NCI-H69 (cell line): ENCODE measurements at places on chromosomes 5 and 9.

GRCh38 chr5:12658871-12659446 lies 754.7 kb upstream of the CTNND2 start:
- no peak for DNase-seq

GRCh38 chr5:160092960-160093707 lies 26.1 kb downstream of the PWWP2A start:
- no peak for DNase-seq

- no peak for DNase-seq
Measured at GRCh38 chr5:148973455-148973854, 89.4 kb downstream of the SH3TC2 start.

- DNase-seq = peak; percentile 86
Measured at GRCh38 chr9:38171926-38172325, 102.9 kb upstream of the SHB start.

- DNase-seq = peak; percentile 70
Measured at GRCh38 chr9:112378328-112379176, 1.4 kb upstream of the HSDL2 start.

GRCh38 chr5:135319458-135319857 lies 79.6 kb downstream of the MACROH2A1 start:
- DNase-seq = no peak

DNA sequence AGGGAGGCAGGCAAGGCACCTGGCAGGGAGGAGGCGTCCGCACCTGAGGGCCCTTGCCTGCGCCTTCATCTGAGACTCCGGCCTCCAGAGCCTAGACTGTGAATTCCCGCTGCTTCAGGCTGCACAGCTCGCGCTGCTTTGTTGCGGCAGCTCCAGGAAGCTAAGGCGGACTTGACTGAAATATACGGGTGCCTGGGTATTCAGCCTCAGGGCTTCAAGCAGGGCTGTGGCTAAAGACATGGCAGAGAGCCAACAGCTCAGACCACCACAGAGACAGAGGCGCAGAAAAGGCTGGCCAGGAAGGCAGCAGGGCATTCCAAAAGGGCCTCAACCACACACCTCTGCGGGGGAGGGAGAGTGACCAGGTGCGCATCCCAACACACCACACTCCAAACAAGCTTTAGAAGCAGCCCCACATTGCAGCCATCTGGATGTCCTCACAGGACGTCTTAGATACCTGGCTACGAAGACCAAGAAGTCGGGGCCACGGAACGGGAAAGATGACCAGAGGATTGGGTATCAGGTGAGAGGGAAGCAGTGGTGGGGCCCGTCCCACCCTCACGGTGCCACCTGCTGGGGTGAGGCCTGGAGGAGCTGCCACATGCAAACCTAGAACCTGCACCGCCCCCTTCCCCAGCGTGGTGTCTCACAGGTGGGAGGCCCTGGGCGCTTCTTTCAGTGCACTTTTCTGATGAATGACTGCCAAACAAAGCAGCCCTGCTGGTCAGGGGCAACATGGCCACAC lies 1.7 kb upstream of the DPH7 start:
- DNase-seq = peak; percentile 73

DNA sequence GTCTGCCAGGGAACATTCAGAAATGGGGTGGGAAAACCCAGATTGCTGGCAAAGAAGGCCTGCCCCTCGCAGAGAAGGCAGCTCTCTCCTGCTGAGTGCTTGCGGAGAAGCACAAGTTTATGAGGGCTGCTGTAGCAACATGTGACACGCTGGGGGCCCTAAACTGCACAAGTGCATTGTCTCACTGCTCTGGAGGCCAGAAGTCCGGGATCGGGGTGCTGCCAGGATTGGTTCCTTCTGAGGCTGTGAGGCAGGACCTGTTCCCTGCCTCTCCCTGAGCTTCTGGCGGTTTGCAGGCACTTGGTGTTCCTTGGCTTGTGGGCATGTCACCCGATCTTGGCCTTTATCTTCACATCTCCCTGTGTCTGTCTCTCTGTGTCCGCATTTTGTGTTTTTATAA lies 75.6 kb upstream of the NEURL1B start:
- no peak for DNase-seq

GRCh38 chr9:77978086-77978781 lies 53.4 kb downstream of the GNAQ start:
- peak; percentile 91 for DNase-seq

DNA sequence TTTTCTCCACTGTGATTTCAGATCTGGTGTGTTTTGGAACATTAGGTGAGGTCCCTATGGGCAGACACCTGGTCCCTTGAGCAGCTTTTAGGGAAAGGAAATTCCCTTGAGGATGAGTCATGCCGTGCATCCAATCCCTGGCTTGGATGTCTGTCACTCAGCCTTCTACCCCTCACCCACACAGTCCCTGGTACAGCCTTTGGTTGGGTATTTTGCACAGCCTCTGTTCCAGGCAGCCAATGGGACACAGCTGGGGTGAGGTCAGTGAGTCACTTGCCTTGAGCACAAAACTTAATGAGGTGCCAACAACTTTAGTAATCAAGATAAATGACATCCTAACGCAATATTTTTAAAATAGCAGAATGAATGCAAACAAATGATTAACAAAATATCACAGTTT lies 22.7 kb upstream of the SVEP1 start:
- DNase-seq = no peak

DNA sequence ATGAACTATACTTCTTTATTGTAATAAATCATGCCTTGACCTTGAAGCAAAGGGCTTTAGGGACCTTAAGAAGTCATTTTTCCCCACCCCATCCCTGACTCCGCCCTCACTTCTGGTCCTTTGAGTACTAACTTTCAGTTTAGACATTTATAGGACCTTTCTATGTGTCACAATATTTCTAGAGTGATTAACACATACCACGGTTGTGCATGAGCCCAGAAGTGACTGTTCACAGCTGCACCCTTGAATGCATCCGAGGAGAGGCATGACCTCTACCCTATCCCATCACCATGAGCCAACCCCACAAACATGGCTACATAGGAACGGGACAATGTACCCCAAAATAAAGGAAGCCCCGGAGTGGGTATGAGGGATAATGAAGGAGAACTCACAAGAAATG lies 160.3 kb downstream of the HSD17B3 start:
- DNase-seq = no peak

- no peak for DNase-seq
Measured at GRCh38 chr9:107174441-107174840, 108.6 kb upstream of the RAD23B start.

- DNase-seq = no peak
Measured at GRCh38 chr5:10538789-10539686, 24.8 kb upstream of the ANKRD33B start.

DNA sequence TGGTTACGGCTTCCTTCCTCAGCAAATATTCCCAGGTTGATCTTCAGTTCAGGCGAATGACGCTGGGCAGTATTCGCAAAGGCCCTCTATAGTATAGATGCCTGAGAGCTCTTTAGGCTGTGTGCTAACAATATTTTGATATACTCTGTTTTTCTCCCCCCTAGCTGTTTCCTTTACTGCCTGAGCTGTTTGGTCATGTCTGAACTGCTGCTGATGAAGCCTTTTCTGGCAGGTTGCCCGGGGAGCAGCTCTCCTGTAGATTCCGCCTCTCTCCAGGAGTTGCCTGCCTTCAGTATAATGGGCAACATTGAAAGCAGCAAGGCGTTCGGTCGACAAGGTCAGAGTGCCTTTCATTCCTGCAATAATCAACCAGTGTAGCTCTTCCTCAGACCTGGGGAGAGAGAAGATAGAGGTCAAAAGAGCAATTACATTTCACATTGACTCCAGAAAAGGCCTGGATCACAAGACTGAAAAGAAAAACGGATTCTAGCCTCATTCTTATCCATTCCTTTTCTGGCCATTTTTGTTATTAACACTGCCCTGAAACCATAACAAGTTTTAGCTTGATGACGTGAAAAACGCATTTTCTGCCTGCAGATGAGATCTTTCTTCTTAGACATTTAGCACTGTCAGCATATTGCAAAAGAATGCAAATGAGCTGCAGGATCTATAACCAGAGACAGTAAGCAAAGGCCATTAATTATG lies 60.1 kb upstream of the ZNF608 start:
- DNase-seq = peak; percentile 100

- no peak for DNase-seq
Measured at GRCh38 chr5:33764786-33765185, 127.0 kb downstream of the ADAMTS12 start.

DNA sequence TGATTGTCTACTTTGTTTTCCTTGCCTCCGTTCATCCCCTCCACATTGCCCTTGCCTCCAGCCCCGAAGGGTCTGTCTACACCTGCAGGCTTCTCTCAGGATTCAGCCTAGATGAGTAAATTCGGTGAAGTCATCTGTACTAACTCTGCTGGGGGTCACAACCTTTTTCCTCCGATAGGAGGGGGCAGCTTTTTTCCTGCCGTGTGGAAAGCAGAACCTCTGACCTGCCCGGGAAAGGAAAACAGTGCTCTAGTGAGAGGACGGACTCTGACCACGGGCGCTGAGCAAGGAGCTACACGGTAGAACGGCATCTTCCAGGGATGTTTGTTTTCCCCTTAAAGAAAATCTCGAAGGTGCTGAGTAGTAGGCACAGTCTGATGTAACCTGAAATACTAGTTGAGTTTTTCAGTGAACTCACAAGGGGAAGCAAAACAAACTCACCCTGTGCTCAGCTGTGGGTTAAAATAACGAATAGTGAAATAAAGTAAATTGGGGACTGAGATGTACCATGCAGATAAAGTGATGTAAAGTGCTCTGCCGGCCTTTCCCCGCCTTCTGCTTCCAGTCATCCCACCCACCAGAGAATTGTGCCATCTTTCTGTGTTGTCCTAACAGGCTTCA lies 281.8 kb downstream of the AOPEP start:
- no peak for DNase-seq

GRCh38 chr5:32520972-32521371 lies 64.4 kb upstream of the SUB1 start:
- DNase-seq = no peak

- no peak for DNase-seq
Measured at GRCh38 chr9:82940376-82940775, 122.6 kb downstream of the RASEF start.

- peak; percentile 73 for DNase-seq
Measured at GRCh38 chr5:52948418-52949076, 40.6 kb upstream of the ITGA2 start.

DNA sequence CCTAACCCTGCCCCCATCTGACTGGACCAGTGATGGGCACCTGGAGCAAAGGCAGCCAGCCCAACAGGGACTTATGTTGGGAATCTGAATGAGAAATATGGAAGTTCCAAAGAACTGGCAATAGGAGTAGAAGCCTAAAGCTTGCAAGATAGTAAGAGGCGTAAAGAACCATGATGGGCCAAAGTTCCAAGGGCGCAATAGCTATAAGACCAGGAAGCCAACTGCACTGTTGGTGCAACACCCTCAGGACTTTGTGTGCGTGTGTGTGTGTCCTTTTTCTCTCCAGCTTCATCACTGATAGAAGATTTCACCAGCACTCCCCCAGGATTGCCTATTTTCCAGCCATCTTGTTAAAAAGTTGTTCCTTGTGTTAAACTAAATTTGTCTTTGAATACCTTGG lies 92.8 kb downstream of the ZNF608 start:
- DNase-seq = no peak

GRCh38 chr5:136750224-136750862 lies 385.0 kb upstream of the TRPC7 start:
- DNase-seq = no peak

- peak; percentile 92 for DNase-seq
Measured at GRCh38 chr9:104319685-104320084, 184.4 kb upstream of the OR13F1 start.

DNA sequence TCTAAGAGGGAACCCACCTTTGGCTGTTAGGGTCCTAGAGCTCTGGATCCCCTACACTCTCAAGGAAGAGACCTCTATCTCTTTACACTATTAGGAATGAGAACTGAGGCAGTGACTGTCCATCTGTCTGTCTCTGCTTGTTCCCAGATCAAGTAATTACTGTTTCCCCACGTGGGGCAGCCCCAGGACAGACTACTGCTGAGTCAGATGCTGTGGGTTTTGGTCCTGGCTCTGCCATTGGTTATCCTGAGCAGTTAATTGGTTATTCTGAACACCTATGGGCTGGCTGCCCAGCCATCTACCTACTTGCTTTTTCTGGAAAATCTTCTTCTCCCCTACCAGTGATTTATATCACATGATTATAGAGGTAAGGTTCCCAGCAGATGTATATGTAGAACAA lies 33.3 kb downstream of the FBXO10 start:
- no peak for DNase-seq

- no peak for DNase-seq
Measured at GRCh38 chr5:91340532-91340931, 42.6 kb downstream of the ARRDC3 start.

DNA sequence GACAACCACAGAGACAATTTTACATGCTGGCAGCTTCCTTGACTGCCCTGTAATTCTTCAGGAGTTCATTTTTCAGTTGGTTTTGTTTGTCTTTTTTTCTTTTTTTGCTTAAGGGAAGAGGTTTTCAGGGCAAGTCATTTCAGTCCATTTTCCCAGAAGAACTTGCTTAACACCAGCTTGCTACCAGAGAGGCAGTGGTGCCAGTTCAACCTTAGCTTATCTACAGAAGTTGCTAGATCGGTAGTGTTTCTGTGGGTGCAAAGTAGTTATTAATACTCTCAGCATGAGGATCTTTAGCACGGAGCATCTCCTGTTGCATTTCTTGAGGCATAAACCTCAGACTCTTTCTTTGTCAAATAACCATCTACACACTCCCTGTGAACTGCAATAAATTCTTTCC lies 1.1 kb downstream of the SPEF2 start:
- DNase-seq = no peak

- no peak for DNase-seq
Measured at GRCh38 chr5:96945144-96945897, 9.4 kb downstream of the LNPEP start.

- no peak for DNase-seq
Measured at GRCh38 chr5:137867664-137868063, at the start of gene MYOT. TSS of gene MYOT (plus strand) at chr5:137867860. CDS start at chr5:137870652, 2,792 bp downstream.

DNA sequence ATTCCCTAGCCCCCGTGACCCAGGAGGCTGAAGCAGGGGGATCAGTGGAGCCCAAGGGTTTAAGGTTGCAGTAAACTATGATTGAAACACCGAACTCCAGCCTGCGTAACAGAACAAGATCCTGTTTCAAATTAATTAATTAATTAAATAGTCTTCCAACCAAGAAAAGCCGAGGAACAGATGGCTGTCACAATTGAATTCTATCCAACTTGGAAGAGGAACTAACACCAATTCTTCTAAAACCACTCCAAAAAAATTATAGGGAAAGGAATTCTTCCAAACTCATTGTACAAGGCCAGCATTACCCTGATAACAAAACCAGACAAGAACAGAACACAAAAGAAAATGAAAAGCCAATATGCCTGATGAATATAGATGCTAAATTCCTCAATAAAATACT lies 43.4 kb upstream of the RGS7BP start:
- no peak for DNase-seq

DNA sequence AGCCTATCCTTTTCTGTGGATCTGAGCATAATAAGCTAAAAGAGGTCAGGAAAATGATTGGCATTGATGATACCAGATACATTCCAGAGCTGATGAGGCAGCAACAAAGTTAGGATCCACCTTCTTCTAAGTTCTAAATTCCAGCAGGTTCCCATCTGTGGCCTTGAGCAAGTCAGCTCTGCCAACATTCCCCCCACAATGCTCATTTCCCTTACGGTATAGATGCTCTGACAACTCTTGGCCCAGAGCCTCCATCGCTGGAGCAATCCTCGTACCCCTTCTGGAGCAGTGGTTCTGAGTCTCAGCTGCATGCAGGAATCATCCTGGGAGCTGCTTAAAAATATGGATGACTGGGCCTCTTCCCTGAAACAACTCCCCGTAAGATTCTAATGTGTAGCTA lies 78.1 kb downstream of the MED27 start:
- DNase-seq = no peak

GRCh38 chr9:22079873-22080341 lies 70.8 kb upstream of the CDKN2B start:
- DNase-seq = no peak

- no peak for DNase-seq
Measured at GRCh38 chr9:38439291-38439915, 15.1 kb upstream of the IGFBPL1 start.
